Dermis blood vessel endothelial cell (primary cell): ENCODE measurements at places on chromosomes 6 and 20. TPM values are rescaled to one million over a fixed set of nuclear protein-coding genes. Genes with fewer than 3 reads are reported as not detected.

BTN3A1 gene
- total RNA-seq, result 21.7 and 25.0 TPM in 2 replicates

SLC22A16 gene
- total RNA-seq, result not detected in 2 replicates

PSMG4 gene
- total RNA-seq, result 31.8 and 33.5 TPM in 2 replicates

HLA-DRB5 gene
- not detected in 2 replicates for total RNA-seq

PAK5 gene
- under 0.01 TPM in 1 of 2 replicates, not detected in the other for total RNA-seq

IGF2R gene
- 120 and 153 TPM in 2 replicates for total RNA-seq

PHACTR3 gene
- 0.51 and 1.3 TPM in 2 replicates for total RNA-seq

FAM135A gene
- 15.7 and 22.5 TPM in 2 replicates for total RNA-seq

TCF21 gene
- not detected in 2 replicates for total RNA-seq

BRD2 gene
- 60.2 and 86.7 TPM in 2 replicates for total RNA-seq

BIRC7 gene
- not detected in 2 replicates for total RNA-seq

- no peak for DNase-seq
Observed at GRCh38 chr20:58619864-58620431, 31.1 kb upstream of the STX16 start.

GRCh38 chr6:43715056-43715788 is 27.6 kb upstream of the MRPS18A start:
- DNase-seq, result no peak

DNA sequence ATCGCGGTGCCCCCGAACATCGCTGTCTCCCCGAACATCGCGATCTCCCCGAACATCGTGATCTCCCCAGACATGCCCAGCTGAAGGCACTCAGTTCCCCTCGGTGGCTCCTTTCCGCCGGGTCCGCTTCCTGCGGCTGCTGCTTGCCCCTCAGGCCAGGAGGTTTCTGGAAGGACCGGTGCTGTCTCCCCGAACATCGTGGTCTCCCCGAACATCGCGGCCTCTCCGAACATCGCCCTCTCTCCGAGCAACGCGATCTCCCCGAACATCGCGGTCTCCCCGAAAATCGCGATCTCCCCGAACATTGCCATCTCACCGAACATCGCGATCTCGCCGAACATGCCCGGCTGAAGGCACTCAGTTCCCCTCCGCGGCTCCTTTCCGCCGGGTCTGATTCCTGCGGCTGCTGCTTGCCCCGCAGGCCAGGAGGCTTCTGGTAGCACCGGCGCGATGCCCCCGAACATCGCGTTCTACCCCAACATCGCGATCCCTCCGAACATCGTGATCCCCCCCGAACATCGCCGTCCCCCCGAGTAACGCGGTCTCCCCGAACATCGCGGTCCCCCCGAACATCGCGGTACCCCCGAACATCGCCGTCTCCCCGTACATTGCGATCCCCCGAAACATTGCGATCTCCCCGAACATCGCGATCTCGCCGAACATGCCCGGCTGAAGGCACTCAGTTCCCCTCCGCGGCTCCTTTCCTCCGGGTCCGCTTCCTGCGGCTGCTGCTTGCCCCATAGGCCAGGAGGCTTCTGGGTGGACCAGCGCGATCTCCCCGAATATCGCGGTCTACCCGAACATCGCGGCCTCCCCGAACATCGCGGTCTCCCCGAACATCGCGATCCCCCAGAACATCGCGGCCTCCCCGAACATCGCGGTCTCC is 808 bp downstream of the ULBP1 start:
- DNase-seq, result peak; percentile 17

GRCh38 chr6:136720045-136720770 is 72.1 kb downstream of the MAP3K5 start:
- DNase-seq, result no peak

DNA sequence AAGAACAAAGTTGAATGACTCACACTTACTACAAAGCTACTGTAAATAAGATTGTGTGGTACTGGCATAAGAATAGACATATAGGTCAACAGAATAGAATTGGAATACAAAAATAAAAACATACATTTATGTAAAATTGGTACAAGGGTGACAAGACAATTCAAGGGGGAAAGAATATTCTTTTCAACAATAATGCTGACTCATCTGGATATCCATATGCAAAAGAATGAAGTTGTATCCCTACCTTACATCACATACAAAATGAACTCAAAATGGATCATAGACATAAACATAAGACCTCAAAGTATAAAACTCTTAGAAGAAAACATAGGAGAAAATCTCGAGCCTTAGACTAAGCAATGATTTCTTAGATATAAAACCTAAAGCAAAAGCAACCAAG is 50.9 kb downstream of the TRMT6 start:
- no peak for DNase-seq

DNA sequence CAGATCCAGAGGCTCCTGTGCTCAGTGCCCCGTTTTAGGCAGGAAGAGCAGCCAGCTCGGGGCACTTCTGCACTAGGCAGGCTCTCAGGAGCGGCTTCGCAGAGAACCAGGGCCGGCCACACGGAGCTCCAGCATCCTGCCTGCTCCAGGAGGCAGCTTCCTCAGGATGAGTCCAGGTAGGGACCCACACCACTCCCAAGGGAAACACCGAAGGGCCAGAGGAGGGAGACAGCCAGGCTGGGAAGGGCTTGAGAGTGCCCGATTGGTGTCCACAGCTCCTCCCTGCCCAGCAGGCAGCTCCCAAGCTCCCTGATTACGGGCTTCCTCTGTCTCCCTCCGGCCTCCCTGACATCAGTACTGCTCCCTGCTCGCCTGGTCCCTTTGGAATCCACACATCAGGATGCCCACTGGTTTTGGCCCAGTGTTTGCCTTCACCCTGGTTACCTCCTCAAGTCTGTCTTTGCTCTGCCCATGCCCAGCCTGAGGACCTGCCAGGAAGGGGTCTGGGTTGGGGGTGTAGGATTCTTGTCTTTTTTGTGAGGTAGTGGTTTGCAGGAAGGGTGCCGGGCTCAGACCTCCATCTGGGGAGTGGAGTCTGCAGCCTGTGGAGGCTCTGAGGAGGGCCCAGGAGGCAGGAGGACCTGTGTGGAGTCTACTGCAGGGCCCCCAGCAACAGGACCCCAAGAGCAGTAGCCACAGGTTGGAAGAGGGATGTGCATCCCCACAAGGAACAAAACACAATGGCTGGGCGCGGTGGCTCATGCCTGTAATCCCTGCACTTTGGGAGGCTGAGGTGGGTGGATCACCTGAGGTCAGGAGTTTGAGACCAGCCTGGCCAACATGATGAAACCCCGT is 11.2 kb upstream of the PYGB start:
- DNase-seq, result no peak

DNA sequence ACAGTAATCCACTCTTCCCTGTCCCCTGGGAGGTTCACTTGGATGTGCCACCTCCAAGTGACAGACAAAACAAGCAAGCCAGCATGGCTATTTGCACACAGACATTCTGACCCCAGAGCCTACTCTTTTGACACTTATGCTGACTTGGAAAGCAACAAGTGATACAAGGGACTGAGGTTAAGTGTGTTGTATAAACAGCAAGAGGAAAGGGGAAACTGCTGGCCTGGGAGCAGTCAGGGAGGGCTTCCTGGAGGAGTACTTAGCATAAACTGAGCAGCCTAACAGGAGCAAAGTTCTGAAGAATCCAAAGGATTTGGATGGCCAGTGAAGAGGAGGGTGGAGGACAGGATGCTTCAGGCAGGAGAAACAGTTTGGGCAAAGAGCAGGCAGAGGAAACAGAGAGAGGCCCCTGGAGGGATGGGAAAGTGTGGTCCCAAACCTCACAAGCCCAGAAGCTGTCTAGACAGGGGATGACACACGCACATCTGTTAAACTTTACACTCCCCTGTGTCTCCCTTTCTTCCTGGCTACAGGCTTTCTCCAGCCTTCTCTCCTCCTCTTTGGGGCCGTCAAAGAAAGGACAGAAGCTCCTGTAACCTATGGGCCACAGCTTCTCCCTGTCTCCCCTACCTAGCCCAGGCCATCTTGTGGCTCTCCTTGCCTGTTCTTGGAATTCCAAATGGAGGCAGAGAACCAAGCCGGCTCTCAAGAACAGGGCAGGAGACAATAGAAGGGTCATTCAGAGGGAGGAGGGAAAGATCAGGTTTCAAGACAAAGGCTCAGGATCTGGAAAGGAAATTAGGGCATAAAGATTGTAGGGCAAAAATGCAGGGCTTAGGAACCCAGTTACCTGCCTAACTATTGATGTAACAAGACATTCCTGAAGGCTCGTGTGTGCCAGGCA is 19.3 kb downstream of the SULF2 start:
- DNase-seq, result peak; percentile 78

GRCh38 chr6:142682985-142683384 is 262.0 kb downstream of the HIVEP2 start:
- no peak for DNase-seq

GRCh38 chr20:58054082-58054779 is 174.2 kb downstream of the ANKRD60 start:
- DNase-seq, result no peak

- no peak for DNase-seq
Observed at GRCh38 chr6:166757232-166758135, 130.4 kb upstream of the RPS6KA2 start.

DNA sequence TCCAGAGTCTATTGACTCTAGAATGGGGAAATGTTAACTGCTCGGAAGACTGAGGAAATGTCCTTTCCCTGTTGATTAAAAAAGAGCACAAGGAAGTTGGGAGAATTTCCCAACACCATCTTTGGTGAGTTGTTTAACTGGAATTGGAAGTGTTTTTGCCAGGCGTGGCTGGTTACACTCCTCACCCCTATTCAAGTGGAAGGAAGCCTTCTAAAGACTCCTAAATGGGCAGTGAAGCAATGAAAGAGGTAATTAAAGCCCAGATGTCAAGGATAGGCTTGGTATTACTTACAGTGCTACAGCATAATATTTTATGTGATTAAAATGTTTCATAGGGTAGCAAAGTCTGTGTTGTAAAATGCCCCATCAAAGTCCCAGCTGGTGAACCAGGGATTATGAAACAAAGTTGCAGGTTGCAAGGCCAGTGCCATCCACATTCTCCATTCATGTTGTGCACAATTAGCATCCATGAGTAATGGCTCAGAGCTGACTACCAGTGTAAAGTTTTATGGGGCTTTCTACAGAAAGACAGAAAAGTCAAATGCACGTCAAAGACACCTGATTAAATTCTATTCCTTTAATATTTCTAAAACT is 52.6 kb downstream of the BTBD3 start:
- DNase-seq, result no peak

DNA sequence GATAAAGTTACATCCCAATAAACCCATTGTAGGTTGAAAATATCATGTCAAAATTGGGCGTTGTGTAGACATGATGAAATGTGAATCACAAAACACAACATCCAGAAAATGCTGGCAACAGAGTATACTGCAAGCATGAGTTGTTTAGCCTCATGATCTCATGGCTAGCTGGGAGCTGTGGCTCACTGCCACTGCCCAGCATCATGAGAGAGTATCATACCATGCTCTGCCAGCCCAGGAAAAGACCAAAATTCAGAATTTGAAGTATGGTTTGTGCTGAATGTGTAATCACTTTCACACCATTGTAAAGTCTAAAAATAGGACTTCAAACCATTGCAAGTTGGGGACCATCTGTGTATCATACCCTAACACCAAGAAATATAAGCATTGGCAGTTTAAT is 45.2 kb upstream of the SMAP1 start:
- no peak for DNase-seq

DNA sequence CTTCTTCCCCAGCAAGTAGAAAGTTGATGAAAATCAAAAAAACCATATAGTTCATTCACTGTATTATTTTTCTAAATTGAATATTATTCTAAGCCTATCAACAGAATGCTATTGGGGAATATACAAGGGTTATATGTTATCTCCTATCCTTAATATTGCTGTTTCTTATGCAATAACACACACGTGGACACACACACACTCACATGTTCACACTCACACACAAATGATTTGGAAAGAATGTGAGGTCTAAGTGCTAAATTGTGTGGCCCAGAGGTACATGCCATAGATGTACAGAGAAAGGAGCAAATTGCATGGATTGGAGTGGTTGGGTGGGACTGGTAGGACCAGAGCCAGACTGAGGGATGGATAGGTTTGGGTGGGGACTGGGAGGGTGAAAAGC is 45.1 kb downstream of the RIOK1 start:
- no peak for DNase-seq

DNA sequence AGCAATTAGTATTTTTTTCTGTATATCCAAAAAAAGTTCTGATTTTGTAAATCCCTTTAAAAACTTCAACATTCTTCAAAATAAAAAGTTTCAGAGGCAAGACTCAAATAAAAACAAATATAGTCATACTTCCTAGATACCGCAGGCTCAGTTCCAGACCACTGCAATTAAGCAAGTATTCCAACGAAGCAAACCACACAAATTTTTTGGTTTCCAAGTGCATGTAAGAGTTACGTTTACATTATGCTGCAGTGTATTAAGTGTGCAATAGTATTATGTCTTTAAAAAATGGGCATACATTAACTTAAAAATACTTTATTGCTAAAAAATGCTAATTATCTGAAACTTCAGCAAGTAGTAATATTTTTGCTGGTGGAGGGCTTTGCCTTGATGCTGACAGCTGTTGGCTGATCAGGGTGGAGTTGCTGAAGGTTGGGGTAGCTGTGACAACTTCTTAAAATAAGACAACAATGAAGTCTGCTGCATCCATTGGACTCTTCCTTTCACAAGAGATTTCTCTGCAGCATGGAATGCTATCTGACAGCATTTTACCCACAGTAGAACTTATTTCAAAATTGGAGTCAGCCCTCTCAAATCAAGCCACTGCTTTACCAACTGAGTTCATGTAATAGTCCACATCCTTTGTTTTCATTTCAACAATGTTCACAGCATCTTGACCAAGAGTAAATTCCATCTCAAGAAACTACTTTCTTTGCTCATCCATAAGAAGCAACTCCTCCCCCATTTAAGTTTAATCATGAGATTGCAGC is 46.0 kb downstream of the PHIP start:
- no peak for DNase-seq

- no peak for DNase-seq
Observed at GRCh38 chr20:42218621-42219374, 600.6 kb upstream of the CHD6 start.

- DNase-seq, result no peak
Observed at GRCh38 chr20:433300-433975, 25.3 kb downstream of the RBCK1 start.

- peak; percentile 35 for DNase-seq
Observed at GRCh38 chr20:20712004-20712473, 405 bp downstream of the RALGAPA2 start.

DNA sequence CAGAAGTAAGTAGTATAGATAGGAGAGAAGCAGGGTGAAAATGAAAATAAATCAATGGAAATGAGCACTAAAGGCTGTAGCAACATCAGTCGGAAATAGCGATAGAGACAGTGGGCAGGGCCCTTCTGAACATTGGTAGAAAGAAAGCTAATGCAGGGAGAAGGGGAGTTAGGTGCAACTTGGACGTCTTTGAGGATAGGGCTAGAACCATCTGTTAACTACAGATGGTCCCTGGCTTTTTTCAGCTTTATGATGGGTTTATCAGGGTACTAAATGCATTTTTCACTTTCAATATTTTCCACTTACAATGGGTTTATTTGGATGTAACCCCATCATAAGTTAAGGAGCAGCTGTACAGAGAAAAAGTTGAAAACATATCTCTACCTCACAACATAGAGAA is 72.8 kb upstream of the CNR1 start:
- no peak for DNase-seq

DNA sequence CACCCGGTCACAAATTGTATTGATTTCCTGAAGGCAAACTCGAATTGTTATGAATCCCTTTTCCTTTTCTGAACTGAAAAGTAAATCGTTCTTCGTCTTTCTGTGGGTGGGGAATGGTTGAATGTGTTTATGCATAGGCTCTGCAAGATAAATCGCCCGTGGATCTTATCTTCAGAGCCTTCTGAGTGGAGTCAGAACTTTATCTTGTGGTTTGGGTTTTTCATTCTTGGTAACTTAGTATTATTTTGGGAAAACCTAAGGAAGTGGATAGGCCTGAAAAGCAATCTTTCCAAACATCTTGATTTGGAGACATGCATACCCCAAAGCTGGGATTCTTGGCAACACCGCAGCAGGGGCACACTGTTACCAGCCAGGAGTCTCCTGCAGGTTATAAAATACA is 122.4 kb downstream of the MAP3K7 start:
- no peak for DNase-seq
